ENCODE measurements at places on chromosomes 7 and 10.

DNA sequence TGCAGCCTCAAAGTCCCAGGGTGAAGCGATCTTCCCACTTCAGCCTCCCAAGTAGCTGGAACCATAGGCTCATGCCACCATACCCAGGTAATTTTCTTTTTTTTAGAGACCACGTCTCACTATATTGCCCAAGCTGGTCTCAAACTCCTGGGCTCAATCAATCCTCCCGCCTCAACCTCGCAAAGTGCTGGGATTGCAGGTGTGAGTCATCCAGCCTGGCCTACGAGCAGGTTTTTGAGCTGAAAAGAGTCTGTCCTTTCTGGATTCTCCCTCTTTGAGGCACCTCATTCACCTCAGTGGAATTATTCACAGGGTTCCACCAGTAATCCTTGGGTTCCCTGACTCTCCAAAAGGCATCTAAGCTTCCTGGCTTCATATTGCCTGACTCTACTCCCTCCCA, 7.6 kb upstream of the LEP start:
- DNase-seq: no peak

DNA sequence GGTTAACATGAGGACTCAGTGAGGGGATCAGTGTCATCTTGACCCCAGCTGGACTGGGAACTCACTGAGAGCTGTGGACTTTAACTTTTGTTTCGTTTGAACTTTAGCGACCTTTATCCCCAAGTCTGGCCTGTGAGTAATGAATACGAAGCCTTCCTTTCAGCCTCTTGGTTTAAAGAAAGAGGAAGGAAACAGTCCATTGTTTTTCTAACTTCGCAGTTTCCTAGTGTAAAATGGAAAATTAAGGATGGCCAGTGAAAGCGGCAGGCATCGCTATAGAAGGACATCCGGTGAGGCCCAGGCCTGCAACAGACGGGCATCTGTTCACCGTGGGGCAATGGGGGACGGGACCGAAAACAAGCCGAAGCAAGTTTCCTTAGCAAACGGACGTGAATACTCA, 44.1 kb upstream of the ADO start:
- no peak for DNase-seq

DNA sequence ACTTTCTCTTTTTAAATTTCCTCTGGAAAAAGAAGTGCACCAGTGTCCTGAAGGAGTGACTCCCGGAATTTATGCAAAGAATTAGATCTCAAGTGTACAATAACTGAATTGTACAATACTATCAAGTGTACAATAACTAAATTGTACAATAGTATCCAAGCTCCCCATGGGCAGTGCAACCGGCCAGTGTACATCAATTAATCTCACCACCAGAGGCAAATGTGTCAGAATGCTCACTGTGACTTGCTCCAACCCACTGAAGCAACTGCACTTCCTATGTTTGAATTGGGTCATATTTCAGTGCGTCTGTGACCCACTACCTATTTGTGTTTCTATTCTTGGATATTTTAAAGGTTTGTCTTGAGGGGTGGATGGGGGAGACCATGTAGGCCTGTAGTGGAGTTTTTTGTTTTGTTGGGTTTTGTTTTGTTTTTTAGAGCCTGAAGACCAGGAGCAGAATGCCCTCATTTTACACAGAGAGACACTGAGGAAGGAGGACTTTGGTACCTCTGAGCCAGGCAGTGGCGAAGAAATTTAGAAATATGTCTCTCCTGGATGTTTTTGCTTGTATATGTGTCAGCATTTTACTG, 78.5 kb upstream of the CTTNBP2 start:
- no peak for DNase-seq

DNA sequence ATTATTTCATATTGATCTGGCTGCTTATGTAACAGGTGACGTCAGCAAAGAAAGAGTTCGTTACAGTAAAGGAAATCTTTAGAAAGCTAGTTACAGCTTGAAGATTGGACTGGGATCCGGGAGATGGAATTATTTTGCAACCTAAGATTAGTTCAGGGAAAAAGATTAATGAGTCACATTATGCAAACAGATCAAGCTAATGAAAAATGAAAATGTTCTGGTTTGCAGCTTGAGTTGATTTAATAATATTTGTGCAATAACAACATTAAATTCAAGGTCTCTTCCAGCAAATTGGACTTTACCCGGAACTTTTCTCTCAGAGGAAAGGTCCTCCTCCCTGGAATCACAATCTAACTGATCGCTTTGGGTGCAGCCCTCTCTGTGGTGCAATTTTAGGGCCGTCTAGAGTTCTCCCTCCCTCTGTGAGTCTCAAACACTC, 119.5 kb downstream of the OTUD1 start:
- DNase-seq: no peak

DNA sequence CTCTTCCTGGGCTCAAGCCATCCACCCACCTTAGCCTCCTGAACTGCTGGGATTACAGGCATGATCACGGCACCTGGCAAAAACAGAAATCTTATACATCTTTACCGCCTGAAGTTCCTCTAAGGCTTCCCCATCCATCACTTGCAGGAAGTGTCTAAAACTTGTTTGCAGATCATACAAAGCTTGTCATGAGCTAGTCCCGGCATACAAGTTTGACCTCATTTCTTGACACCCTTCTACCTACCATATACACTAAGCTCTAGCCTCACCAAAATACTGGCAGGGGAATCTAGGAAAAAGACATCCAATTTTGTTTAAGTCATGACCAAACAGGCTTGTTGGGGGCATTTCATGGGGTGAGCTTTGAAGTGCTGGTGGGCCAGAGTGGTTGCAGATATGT, 14.5 kb downstream of the DNMBP start:
- DNase-seq: no peak

- DNase-seq: no peak
Measured at GRCh38 chr7:25849500-25850184, 302.4 kb upstream of the NFE2L3 start.

GRCh38 chr7:99449326-99449725, 10.6 kb downstream of the CPSF4 start:
- no peak for DNase-seq

GRCh38 chr7:140656548-140657515, 15.9 kb upstream of the ADCK2 start:
- no peak for DNase-seq

- no peak for DNase-seq
Measured at GRCh38 chr7:114432703-114433102, 18.1 kb downstream of the FOXP2 start.

DNA sequence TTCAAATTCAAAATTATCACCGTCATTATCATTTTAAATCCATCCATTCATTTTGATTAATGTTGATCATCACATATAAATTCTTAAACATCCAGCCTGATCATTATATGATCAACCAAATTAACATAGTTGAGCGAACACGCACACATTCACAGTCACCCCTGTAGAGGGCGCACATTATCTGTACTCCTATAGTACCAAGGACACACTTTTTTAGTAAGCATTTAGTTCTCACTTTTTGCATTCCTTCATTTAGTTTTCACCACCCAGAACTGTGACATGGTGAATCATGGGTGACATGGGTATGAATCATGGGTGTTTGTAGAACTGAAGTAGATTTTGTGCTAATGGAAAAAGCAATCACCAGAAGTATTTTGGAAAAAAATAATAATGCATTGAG, 26.0 kb upstream of the ZNF735 start:
- DNase-seq: no peak

- no peak for DNase-seq
Measured at GRCh38 chr7:73680501-73680900, 2.8 kb downstream of the DNAJC30 start.

GRCh38 chr10:35848412-35848811, 206.3 kb upstream of the FZD8 start:
- DNase-seq: no peak

DNA sequence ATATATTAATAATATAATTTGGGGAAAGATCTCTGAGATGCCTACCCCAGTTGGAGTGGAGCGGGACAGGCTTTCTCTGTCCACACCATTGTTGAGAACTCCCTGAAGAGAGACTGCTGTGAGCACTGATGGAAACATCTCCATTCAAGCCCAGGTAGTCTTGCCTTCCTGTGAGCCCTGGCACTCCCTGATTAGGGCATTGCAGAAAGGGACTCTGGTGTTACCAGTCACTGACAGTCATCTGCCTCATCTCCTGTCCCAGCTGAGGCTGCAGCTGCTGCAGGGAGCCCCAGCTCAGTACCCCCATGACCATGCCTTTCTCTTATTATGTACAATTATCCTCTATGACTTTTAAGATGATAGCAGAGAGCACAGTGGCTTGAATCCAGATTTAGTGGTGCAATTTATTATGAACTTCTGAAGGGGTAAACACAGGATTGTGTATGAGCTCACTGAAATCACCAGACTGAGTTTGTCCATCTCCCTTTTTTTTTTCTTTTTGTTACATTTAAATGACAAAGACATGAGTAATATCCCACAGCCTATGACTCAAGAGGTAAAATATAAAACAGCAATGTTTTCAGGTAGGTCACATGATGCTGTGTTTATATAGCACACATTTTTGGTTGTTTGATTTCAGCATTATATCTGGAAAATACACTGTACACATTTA, 236.9 kb downstream of the SLC25A13 start:
- DNase-seq: no peak

DNA sequence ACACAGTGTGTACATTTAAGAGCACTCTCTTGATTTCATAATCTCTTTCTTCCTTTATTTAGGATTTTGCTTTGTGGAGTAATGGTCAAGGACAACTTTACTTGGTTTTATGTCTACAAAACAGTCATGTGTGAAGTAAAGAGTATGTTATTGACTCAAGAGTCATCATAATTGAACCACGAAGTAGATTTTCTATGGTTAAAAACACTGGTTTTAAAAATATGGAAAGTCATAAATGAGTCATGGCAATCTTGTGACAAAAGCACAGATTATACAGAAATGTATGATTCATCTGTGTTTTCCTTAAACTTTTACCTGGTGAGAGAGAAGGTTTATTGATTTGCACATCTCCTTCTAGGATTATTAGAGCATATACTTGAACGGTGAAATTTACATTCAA, 969.7 kb downstream of the GATA3 start:
- no peak for DNase-seq

DNA sequence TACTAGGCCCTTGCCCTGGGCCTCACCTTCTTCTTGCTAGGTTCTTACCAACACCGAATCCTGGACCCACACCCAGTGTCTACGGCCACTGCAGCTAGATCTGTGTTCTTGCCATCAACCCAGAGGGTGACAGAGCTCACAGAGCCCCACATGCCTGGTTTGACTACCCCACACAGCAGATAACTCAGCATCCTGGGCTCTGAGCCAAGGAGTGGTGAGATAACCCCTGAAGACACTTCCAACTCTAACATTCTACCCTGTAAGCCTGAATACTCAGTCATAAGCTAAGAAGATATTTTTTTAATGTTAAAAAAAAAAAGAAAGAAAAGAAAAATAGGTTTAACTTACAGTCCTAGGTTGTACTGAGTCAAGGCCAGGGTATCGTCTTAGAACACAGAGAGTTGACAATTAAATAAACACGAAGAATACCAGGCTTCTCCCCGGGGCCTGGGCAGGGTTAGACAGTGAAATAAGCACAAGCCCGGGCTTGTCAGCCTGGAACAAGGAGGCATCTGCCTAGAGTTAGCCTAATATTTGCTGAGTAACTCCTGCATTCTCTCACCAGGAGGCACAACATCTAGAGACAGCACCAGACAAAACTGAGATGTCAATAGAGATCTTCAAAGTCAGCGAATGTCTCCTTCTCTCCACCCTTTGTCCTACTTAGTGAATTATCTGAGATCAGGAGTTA, 556.5 kb upstream of the LRRN3 start:
- DNase-seq: no peak

GRCh38 chr10:88467835-88468485, 115.2 kb downstream of the RNLS start:
- DNase-seq: no peak

GRCh38 chr7:18353339-18353738, 142.2 kb upstream of the HDAC9 start:
- no peak for DNase-seq

DNA sequence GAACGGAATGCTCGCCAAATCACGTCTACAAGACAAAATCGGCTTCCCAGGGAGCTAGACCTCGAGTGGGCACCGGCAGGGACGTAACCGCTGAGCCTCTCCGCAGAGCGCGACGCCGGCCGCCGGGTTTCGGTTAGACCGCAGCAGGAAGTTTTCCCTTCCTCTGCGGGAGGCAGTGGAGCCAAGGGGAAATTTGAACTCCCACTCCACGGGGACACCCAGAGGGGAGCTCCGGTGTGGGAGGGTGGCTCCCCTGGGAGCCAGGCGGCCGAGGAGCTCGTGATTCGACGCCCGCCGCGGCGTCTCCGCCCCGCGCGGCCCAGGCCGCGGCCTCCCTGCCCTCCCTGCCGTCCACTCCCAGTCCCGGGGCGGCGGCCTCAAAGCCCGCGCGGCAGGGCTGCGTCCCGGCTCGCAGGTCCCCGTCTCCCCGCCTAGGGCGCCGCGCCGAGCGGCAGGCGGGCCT, 426 bp downstream of the SYPL1 start:
- DNase-seq: no peak

- no peak for DNase-seq
Measured at GRCh38 chr10:60434418-60435046, 44.9 kb upstream of the ANK3 start.

GRCh38 chr10:5165738-5166137, 19.2 kb downstream of the AKR1C8 start:
- DNase-seq: no peak

GRCh38 chr10:67723601-67724000, 27.6 kb upstream of the CTNNA3 start:
- DNase-seq: no peak

DNA sequence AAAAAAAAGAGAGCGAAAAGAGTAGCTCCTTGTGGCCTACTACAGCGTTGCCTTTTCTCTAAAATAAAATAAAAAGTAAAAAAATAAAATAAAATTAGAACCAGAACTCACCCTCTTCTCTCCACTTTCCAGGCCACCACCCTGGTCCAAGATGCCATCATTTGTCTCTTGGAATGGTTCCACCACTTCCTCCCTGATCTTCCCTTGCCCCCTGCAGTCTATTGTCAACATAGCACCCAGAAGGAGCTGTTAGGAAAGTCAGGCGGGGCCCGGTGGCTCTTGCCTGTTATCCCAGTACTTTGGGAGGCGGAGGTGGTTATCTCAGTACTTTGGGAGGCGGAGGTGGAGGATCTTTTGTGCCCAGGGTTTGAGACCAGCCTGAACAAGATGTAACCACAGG, 7.6 kb upstream of the GRID2IP start:
- DNase-seq: no peak

DNA sequence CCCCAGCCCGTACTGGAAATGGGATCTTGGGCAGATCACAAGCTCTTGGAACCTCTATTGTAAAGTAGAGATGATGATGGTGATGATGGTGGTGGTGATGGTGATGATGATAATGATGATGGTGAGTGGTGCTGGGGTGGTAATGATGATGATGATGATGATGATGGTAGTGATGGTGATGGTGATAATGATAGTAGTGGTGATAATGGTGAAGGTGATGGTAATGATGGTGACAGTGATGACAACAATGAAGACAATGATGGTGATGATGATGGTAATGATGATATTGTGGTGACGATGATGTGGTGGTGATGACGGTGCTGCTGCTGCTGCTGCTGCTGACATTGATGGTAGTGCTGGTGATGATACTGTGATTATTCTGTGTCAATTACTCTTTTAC, 91.0 kb upstream of the AFAP1L2 start:
- no peak for DNase-seq
